ENCODE measurements at places on chromosomes 2 and 18.

GRCh38 chr18:48137374-48138081 lies 207.1 kb upstream of the SMAD2 start:
- no peak for DNase-seq

GRCh38 chr2:184507254-184507653 lies 91.1 kb upstream of the ZNF804A start:
- no peak for DNase-seq

GRCh38 chr2:84904717-84905174 lies 710 bp upstream of the TMSB10 start:
- peak; percentile 77 for DNase-seq

- no peak for DNase-seq
Observed at GRCh38 chr2:11024259-11024645, 112.5 kb downstream of the KCNF1 start.

GRCh38 chr2:197461057-197461456 lies 7.7 kb downstream of the COQ10B start:
- no peak for DNase-seq

DNA sequence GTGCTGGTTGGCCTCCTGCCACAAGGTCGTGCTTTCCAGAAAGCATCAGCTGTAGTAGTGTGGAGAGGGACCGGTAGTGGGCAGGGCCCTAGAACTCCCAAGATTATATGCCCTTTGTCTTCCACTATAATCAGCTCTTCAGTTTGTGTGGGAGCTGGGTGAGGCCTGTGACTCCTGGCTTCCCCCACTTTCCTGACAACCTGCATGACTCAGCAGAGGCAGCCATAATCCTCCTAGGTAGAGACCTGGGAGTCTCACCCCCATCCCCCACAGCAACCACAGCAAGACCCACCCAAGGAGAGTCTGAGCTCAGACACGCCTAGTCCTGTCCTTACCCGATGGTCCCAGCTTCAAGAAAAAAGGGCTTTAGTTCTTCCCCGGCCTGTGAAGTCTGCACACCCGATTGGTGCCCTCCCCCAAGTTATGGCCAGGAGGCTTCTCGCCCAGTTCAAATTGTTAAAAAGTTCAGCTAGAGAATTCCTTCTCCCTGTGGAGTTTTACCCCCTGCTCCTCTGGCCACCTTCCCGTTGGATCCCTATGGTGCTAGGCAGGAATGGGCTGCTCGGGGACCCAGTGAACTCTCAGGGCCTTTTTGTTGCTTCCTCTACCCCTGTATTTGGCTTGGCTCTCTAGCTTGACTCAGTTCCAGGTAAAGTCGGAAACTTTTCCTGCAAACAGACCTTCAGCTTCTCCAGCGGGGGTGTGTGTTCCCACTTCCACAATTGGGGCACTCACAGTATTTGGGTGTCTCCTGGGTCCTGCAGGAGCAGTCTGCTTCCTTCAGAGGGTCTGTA lies 57.8 kb upstream of the FAM237A start:
- no peak for DNase-seq

DNA sequence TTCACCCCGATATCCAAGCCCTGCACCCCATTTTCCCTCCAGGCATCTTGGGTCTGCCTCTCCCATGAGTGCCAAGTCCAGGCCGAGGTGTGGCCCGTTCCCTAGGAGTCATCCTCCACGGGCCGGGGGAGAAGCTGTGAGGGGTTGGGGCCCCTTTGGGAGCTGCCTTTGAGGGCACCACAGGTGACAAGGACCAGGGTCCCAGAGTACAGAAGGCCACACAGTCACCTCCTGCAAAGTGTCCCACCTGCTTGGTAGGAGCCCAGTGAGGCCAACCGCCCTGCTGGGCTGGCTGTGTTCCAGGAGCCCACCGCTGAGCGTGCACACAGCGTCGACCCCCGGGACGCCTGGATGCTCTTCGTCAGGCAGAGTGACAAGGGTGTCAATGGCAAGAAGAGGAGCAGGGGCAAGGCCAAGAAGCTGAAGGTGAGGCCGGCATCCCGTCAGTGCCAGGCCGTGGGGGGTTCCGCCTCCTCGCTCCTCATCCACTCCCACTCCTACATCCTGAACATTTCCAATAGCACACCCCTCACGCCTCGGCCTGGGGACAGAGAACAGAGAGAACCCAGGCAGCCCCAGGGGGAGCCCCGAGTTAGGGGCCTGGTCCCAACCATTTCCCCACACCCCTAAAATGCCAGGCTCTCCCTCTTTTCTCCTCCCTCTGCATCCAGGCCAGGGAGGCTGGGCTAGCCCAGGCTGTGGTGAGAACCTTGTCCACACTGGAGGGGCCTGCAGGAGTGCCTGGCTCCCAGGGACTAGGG lies 2.7 kb downstream of the ERFE start:
- no peak for DNase-seq

- DNase-seq: no peak
Observed at GRCh38 chr2:205448189-205448588, 234.1 kb upstream of the NRP2 start.

- no peak for DNase-seq
Observed at GRCh38 chr2:226687641-226688253, 111.9 kb downstream of the IRS1 start.

- peak; percentile 58 for DNase-seq
Observed at GRCh38 chr2:207423886-207424285, 105.9 kb upstream of the CREB1 start.

- no peak for DNase-seq
Observed at GRCh38 chr2:205571360-205571959, 110.8 kb upstream of the NRP2 start.

DNA sequence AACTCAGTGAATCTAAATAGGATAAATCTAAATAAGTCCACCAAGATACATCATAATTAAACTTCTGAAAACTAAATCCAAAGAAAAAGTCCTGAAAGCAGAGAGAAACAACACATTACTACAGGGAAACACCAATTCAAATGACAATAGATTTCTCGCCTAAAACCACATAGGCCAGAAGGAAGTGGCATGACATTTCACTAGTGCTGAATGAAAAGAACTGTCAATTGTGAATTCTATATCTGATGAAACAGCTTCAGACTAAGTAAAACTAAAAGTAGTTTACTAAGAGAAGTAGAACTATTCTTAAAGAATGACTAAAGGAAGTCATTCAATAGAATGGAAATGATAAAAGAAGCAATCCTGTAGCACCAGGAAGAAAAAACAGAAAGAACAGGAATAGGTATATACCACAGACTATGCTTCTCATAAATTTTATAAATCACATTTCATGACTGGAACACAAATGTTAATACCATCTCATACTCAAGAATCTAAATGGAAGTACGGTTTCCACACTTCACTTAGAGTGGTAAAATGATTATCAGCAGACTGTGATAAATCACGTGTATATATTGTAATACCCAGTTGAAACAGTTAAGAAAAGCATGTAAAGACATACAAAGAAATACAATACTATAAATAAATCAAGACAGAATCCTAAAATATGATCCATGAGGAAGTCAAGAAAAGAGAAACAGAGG lies 46.4 kb downstream of the ASXL2 start:
- no peak for DNase-seq

DNA sequence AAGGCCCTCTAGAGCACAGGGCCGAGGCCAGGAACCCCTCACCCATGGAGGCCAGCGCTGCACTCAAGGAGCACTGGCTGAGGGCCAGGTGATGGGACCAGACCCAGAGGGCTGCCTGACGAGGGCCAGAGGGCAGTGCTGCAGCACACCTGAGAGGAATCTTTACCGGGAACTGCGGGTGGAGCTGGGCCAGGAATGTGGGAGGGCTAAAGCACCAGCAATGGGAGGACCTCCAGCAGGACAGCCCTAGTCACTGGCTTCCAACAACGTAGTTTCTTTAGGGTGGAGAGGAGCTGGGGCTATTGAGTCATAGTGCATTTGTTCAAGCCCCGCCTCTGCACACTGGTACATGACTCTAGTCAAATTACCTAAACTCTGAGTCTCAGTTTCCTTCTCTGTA lies 143.4 kb downstream of the TMEM17 start:
- DNase-seq: no peak

GRCh38 chr2:9738535-9739496 lies 104.5 kb upstream of the TAF1B start:
- peak; percentile 68 for DNase-seq

- no peak for DNase-seq
Observed at GRCh38 chr2:150387586-150388288, 99.7 kb downstream of the RND3 start.

DNA sequence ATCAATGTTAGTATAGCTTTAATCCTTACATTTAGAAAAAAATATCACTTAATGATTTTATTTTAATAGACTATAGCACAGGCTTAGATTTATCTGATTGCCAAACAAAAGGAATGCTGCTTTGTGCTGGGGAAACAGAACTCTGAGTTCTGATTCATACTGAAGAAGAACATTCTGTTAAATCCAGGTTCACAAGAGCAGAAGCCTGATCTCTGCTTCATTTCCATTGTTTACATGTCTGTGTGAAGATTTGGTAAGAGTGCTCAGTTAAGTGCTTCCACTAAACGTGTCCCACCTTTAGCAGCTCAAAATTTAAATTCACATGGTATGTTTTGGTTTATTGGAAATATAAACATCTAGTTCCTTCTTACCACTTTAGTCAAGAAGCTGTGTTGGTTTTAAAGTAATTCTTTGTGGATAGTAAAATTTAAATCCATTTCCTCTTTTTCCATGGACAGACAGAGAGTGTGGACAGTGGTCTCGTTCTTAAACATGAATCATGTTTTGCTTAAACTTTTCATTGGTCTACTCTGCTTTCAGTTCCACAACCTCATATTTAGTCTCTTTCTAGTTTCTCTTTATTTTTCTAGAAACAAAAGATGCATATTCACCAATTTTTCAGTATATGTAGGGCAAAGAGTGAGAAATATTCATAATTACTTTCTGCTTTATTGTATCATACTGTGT lies 59.1 kb downstream of the NYAP2 start:
- no peak for DNase-seq

DNA sequence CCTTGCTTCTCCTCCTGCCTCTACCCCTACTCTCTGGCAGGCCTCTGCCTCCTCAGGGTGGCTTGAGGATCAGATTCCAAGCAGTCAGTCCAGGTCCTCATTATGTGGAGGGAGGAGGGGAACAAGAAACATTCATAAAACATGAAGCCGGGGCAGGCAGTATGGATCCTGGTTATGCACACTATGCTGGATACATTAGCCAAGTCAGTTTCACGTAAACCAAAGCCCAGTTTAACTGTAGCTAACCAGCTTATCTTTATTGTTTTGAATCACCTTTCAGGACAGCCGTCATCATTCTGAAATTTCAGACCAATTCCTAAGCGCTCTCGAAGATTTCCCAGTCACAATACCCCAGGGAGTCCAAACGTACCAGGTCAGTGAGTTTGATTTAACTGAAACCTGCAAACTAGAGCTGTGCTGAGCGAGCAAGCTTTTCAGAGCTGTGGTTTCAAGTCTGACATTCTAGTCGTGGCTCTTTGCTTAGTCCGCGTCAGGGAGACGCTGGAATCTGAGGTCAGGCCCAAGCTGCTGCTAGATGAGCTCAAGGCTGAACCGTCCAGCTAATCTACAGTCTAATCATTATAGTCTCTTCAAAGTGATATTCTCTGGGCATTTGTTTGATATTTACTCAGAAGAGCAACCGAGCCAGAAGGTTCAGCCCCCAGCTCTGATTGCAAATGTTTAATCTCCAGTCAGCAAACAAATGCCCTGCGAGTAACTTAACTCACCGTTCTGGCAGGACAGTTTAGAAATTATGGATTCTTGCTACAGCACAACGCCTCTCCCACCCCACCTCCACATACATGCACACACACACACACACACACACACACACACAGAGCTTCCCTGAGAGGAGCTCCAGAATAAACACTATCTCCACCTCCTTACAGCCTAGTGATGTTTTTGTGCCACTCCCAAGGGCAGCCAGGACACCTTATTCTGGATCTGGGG lies 63.8 kb upstream of the BZW1 start:
- no peak for DNase-seq

DNA sequence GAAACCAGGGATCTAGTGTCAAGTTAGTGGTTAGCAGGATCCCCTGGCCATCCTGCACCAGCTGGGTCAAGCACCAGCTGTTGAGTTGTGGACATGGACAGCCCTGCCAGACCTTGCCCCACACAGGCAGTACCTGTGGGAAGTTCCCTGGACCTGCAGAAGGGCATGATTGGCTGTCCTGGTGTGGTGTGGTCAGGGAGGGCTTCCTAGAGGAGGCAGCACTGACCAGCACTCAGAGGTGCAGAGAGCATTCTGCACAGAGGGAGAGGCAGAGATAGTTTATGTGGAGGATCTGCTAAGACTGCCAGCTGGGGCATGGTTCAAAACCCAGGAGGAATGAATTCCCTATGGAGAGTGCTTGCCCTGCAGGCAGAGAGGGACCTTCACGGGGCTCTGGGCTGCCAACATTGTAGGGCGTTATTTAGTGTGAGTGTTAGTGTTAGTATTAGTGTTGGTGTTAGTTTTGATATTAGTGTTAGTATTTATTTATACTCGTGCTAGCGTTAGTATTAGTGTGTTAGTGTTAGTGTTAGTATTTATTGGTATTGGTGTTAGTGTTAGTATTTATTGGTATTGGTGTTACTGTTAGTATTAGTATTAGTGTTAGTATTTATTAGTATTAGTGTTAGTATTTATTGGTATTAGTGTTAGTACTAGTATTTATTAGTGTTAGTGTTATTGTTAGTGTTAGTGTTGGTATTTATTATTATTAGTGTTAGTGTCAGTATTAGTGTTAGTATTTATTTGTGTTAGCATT lies 31.9 kb downstream of the TWIST2 start:
- DNase-seq: no peak

- no peak for DNase-seq
Observed at GRCh38 chr2:60079562-60079961, 473.9 kb downstream of the BCL11A start.
